ENCODE measurements at places on chromosomes 4 and X.

GRCh38 chr4:155758481-155759371 is at the start of gene GUCY1B1:
GUCY1B1 (plus strand) TSS chr4:155759021; CDS start chr4:155759141, 120 bp downstream.
- peak; percentile 34 for DNase-seq

DNA sequence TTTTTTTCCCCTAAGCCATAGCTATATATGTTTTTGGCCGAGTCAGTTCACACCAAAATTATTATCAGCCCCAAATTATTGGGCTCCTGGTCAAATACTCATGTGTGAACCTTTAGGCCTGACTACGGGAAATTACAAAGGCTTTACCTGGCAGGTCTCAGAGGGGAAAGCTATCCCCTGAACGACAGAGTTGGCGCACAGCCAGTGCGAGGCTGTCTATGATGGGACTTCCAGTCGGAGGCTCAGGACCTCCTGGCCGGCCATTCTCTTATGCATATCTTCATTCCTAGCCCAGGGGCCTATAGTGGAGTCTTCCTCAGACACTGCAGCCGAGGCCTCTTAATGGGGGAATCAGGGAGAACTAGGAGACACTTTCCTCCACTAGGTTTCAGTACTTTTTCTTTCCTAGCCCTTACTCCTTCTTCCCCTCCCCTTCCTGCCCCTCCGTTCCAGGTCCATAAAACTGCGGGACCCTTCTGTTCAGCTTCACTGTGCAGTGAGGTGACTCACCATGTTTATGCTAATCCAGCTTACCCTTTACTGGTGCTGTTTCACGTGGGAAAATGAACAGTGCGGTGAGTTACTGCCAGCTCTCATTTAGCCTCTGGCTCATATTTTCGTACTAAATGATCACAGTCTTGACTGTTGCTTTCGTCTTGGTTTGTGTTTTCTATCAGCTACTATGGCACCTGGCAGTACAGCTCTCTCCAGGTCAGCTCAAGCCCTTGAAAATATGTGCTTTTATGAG is 533.9 kb downstream of the FSTL5 start:
- no peak for DNase-seq

- no peak for DNase-seq
Measured at GRCh38 chrX:20029728-20030127, 38.9 kb upstream of the BCLAF3 start.

GRCh38 chr4:121030711-121031110 is 41.6 kb downstream of the NDNF start:
- no peak for DNase-seq

GRCh38 chr4:85557016-85557901 is 82.3 kb downstream of the ARHGAP24 start:
- DNase-seq: no peak

- DNase-seq: no peak
Measured at GRCh38 chrX:18360867-18361266, 6.4 kb upstream of the SCML2 start.

DNA sequence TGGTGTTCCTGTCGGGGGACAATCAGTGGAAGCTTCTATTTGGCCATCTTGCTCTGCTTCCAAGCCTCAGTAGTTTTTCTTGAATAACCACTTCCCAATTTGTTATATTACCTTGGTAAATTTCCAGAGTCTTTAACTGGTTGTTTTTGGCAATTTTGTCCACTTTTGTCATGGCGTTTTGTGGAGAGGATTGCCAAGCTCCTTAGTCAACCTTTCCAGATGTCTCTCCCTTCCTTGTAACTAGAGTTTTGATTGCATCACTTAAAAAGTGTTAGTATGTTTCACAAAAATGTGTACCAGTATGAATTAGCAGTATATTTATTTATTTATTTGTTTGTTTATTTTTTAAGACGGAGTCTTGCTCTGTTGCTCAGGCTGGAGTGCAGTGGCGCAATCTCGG is 15.8 kb upstream of the UXT start:
- DNase-seq: no peak

DNA sequence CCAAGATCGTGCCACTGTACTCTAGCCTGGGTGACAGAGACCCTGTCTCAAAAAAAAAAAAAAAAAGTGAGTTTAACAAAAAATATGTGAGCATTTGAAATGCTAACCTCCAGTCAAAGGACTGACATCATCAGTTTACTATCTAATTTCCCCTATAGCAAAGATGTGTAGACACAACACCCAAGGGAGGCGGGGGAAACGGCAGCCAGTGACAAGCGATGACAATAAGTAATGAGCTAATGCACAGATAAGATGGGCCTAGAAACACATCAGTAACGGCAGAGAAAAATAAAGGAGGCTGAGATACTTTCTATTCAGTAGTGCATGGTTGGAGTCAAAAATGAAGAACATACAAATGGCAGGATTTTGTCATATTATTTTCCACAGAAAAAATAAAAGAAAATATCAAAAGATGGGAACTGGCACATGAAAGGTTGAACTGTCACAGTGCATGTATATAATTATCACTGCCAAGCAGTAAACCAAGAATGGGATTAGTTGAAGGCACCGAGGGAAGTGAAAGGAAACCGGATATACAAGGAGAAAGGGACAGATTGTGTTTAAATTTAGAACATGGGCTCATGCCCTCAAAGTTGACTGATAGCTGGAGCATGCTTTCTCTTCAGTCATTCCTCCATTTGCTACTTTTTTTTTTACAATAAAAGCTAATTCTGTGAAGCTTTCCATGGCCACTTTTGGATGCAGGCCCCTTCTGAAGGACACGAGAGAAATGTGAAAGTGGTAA is 41.8 kb downstream of the IGFBP7 start:
- DNase-seq: no peak

- DNase-seq: no peak
Measured at GRCh38 chrX:51834076-51834475, 59.3 kb upstream of the MAGED1 start.

DNA sequence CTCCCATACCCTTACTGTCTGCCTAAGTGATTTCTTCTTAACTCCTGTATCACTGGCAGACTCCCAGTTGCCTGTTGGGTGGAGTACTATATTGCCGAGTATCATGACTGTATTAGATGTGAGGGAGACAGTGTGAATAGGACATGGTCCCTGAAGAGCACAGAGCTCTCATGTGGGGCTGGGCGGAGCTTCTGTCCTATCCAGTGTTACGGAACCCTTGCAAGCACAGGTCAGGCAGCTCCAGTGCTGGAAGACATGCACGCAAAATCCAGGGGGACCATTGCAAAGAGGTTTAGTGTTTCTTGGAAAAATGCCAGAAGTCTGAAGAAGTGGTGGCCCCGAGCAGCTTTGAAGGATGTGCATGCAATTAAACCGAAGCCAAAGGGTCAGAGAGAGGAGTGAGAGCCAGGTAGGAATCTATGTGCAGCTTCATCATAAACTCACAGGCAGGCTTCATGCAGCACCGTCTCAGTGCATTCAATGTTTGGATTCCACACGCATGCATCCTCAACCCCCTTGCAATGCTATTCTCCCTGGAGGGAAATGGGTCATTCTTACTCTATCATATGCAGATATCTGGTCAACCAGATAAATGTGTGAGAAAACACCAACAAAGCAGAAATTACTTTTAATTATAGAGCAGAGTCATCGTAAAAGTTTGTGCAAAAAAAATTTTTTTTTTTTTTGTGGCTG is 49.7 kb upstream of the DHRSX start:
- no peak for DNase-seq

DNA sequence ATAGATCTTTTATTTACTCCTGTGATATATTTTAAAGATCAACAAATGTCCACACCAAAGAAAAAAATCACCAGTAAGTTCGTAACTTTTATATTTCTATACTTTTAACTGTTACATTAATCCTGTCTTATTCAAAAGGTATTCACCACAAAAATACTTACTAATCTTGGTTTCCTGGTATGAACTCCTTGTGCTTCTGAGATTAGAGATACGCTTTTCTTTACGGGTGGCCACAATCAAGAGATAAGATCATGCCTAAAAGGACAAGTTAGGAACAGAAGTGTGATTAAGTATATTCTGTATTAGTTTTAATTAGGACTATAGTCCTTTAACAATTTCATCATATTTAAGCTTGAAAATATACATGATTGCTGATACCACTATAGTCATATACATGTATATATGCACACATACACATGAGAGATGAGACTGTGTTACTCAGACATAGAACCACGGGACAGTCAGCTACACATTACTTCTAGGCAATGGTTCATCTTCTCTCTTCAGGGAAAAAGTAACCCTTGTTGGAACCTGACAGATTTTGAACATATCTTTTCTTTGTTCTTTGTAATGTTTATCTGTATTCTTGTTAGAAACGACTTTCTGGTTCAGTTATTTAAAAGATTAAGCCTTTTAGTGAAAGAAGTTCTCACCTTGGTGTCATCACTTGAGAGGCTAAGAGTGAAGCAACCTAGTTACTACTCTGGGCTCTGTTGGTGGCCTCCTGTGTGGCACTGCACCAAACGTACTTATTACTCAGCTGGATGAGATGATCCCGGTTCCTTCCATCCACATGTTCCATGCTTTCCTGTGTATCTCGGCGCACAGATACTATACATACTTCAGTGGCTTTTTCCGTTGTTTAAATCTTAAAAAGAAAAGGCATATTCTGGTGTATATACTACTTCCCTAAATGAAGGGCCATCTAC is 146.1 kb downstream of the CBR4 start:
- DNase-seq: no peak

DNA sequence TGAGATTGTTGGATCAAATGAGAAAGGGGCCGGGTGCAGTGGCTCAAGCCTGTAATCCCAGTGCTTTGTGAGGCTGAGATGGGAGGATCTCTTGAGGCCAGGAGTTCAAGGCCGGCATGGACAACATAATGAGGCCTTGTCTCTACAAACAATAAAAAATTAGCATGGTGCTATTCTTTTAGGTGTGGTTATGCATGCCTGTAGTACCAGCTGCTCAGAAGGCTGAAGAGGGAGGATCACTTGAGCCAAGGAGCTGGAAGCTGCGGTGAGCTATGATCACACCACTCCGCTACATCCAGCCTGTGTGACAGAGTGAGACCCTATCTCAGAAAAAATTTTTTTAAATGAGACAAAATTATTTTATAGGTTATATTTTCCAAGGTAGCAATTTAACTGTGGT is 49.7 kb upstream of the TMEM150C start:
- DNase-seq: no peak

DNA sequence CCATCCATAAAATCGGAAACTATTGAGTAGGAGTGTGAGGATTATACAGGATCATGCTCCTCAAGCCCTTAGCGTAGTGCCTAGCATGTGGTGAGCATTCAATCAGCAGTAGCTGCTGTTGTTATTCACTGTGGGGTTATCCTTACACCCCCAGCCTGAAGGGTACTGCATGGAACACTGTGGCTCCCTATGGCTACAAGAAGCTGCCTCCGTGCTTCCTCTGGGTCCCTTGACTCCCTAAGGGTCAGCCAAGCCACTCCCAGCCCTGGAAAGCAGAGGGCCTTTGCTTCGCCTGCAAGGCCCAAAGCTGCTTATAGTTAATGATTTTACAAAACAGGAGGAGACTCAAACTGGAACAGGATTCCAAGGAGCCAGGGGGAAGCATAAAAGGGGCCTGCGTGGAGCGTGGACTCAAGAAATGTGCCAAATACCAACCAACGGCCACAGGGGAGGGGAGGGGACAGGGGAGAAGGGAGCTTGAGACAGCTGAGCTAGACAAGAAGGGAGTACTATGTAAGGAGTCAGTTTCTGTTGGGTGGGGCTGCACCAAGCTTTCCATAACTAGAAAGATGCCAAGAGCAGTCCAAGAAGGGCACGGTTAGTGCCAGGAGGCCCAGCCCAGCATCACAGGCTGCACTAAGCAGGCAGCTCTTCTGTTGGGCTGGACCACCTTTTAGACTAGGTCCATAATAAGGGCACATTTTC is 15.9 kb downstream of the SEPTIN6 start:
- no peak for DNase-seq

DNA sequence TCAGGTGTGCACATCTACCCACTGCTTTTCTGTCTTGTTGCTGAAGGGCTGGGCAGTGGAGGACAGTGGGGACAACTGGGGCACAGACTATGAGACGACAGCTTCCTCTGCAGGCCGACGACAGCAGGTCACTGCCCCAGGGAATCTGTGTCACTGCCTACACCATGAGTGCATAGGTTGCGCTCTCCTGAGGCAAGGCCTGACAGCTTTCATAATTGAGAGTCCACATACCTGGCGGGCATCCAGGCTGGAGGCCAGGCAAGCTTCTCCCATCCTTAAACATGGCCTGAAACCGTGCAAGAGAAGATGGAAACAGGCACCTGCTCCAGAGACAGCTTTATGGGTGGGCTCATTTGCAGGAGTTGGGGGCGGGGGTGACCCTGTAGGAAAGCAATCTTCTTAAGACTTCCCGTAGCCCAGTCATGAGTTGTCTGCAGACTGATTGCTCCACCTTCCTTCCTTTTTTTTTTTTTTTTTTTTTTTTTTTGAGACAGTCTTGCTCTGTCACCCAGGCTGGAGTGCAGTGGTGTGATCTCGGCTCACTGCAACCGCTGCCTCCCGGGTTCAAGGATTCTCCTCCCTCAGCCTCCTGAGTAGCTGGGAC is 2.9 kb downstream of the ANOS1 start:
- no peak for DNase-seq

- DNase-seq: no peak
Measured at GRCh38 chrX:145861818-145862217, 44.2 kb downstream of the SLITRK2 start.

GRCh38 chr4:153265306-153266047 is 61.2 kb downstream of the TRIM2 start:
- no peak for DNase-seq

GRCh38 chrX:38694394-38694793 is 106.9 kb upstream of the MID1IP1 start:
- DNase-seq: no peak

All from hematopoietic multipotent progenitor cell treated with erythropoietin and hydrocortisone succinate and interleukin-3 and kit ligand, for 15 days (in vitro differentiated cells).